Osteocyte (in vitro differentiated cells): ENCODE measurements at places on chromosomes 5 and 9. TPM values are rescaled to one million over a fixed set of nuclear protein-coding genes. Genes with fewer than 3 reads are reported as not detected.

Gene ZNF300
- 7.7 and 8.7 TPM in 2 replicates for total RNA-seq

Gene ASS1
- total RNA-seq: 217 and 219 TPM in 2 replicates

Gene PCDHB6
- 1.4 and 1.6 TPM in 2 replicates for total RNA-seq

Gene PCDHB13
- total RNA-seq: 2.2 and 2.4 TPM in 2 replicates

Gene GLRA1
- not detected in 2 replicates for total RNA-seq

Gene SPARC
- total RNA-seq: 9,466 and 10,195 TPM in 2 replicates

Gene DIAPH1
- 50.9 and 52.1 TPM in 2 replicates for total RNA-seq

Gene NR2F1-AS1
- 40.9 and 42.8 TPM in 2 replicates for total RNA-seq

Gene CCDC112
- 7.8 and 8.9 TPM in 2 replicates for total RNA-seq

Gene SH3PXD2B
- 114 and 125 TPM in 2 replicates for total RNA-seq

Gene DOK3
- 5.5 and 7.2 TPM in 2 replicates for total RNA-seq

Gene SPAAR
- 0.56 TPM in 1 of 2 replicates, not detected in the other for total RNA-seq

Gene SH3GLB2
- total RNA-seq: 105 and 113 TPM in 2 replicates

Gene ELAVL2
- 0.51 and 1.1 TPM in 2 replicates for total RNA-seq

Gene HSD17B4
- 100 and 127 TPM in 2 replicates for total RNA-seq

Gene MED7
- total RNA-seq: 9.2 and 9.3 TPM in 2 replicates

Gene FCN2
- total RNA-seq: not detected in 2 replicates

Gene SLC1A1
- 6.8 and 7.0 TPM in 2 replicates for total RNA-seq

Gene ORM1
- total RNA-seq: not detected in 2 replicates

Gene NUTM2G
- total RNA-seq: 0.13 TPM in 1 of 2 replicates, not detected in the other

Gene PCDHB11
- 1.9 and 2.4 TPM in 2 replicates for total RNA-seq

Gene EFNA5
- total RNA-seq: 34.2 and 35.4 TPM in 2 replicates

Gene LCN9
- total RNA-seq: not detected in 2 replicates

Gene TNPO1
- 141 and 160 TPM in 2 replicates for total RNA-seq

Gene F2R
- 108 and 113 TPM in 2 replicates for total RNA-seq

Gene PIGO
- total RNA-seq: 29.9 and 33.9 TPM in 2 replicates

Gene PAX5
- not detected in 2 replicates for total RNA-seq

Gene AGXT2
- total RNA-seq: not detected in 2 replicates
